ENCODE measurements at places on chromosomes 12 and 14.

GRCh38 chr12:118060301-118061010 lies 523 bp downstream of the WSB2 start:
- peak; percentile 52 for DNase-seq

DNA sequence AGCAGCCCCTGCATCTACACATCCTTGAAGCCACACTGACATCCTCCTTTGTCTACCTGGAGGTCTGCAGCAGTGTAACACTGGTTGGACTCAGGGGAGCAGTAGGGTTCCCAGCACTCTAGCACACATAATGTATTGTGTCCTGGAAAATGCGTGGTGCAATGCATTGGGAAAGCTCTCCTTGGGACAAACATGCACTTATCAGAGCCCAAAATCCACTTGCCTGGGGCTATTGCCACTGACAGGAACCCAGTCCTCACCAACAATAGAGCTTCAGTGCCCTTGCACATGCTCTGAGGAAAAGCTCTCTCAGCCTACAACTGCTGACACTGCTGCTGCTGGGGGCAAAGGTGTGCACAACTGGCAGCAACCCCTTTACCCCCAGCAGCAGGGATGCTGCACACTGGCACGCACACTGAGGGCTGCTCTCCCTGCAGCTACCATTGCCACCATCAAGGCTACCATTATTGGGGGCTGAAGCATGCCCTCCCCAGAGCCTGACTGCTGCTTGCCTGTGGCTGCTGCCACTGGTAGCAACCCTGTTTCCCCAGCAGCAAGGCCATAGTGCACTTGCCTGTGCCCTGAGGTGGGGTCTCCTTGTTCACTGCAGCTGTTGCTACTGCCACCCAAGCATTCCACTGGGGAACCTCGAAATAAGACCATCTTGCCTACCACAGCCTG lies 221.9 kb downstream of the SLC38A4 start:
- no peak for DNase-seq

DNA sequence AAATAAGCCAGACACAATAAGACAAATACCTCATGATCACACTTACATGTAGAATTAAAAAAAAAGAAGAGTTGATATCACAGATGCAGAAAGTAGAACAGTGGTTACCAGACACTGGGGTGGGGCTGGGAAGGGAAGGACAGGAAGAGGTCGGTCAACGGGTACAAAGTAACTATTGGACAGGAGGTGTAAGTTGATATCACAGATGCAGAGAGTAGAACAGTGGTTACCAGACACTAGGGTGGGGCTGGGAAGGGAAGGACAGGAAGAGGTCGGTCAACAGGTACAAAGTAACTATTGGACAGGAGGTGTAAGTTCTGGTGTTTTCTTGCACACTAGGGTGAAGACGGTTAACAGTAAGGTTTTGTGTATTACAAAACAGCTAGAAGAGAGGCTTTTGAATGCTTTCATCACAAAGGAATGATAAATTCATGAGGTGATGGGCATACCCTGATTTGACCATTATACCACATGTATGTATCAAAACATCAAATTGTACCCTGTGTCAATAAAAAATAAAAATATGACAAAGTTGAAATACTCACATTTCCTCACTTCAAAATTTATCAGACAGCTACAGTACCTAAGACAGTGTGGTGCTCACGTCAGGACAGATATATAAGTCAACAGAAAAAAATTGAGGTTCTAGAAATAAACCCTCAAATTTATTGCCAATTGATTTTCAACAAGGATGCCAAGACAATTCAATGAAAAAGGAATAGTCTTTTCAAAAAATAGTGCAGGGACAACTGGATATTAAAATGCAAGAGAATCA lies 32.8 kb downstream of the GALC start:
- DNase-seq: no peak

GRCh38 chr14:56194042-56194441 lies 75.8 kb downstream of the PELI2 start:
- no peak for DNase-seq
